ENCODE measurements at places on chromosomes 5 and 9.

- DNase-seq = no peak
Observed at GRCh38 chr5:140251527-140251973, 51.4 kb downstream of the PFDN1 start.

GRCh38 chr9:99602854-99603253, 218.8 kb upstream of the NR4A3 start:
- DNase-seq = no peak

GRCh38 chr9:74496819-74497747, at the start of gene RORB:
RORB (plus strand) TSS chr9:74497335; CDS start chr9:74497977, 642 bp downstream.
- DNase-seq = peak; percentile 67

DNA sequence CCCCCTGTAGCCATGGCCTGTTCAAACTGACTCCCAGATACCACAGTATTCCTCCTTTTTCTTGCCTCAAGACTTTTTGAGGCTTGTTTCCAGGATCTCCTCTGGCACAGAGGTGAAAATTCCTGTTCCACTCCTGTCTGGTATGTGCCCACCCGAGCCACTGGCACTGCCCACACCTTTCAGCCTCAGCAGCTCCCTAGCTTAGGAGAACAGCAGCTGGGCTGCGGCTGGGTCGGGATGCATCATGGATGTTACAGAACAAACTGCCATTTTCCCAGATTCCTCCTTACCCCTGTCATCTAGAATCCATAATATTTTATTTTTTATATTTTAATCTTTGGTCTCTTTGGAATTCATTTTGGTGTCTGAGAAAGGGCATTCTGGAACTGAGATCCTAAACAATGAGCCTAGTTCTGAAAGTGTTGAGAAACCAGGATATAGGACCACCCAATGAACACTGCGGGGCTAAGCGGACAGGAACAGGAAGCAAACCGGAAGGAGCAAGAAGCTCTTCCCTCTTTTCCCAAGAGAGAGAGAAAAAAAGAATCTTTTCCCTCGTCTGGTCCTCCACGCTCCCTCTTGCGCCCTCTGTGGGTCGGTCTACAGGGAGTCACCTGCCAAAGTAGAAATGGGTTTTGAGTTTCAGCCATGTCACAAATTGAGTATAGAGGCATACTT, 12.5 kb downstream of the OR2S2 start:
- DNase-seq = peak; percentile 61

DNA sequence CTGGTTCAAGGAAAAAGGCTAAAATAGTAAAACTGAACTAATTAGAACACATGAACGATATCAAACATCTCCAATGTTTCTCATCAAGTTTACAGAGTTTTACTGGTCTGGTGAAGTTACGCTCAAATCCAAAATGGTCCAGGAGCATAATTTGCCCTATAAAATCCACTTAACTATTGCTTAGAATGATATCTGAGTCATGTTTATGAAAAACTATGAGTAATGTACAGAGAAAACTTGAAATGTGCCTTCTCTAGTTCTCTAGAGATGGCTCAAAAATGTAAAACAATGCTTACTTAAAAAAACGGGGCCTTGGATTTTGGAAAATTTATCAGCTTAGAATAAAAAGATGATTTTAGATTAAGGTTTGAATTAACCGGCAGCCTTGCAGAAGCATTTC, 108.1 kb downstream of the FBXW11 start:
- no peak for DNase-seq

DNA sequence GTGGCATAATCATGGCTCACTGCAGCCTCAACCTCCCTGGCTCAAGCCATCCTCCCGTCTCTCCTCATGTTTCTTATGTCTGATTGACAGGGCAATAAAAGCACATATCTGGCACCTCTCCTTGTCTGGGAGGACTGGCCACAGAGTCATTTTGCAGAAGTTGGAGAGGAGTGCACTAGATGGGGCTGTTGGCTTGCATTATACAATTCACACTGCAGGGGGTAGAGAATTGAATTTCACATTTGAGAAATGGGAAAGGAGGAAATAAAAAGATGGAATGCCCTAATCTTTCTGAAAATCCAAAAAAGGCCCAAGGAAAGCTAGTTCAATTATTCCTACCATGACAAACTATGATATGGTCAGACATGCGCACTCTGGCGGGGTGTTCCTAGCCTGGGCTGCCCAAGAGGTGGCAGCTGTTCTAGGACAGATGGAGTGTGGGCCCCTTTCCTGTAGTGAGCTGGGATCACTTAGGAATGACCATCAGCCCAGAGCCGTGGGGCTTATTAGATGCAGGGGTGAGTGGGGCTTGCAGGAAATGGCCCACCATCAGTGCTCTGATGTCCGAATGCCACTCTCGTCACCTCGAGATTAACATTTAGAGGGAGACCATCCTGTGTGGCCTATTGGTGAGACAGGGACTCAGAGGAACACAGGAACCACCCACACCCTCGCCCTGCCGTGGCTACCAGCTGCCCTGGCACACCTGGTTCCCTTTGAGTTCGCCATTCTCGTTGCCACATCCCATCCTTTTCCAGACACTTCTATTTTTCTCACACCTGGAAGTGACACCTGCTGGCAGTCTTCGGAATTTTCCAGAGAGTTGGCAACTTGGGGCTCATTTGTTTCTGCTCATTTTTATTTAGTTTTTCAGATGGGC, 21.8 kb upstream of the ANKRD18A start:
- DNase-seq = peak; percentile 31

GRCh38 chr5:134911285-134912206, 6.6 kb downstream of the PCBD2 start:
- DNase-seq = no peak

DNA sequence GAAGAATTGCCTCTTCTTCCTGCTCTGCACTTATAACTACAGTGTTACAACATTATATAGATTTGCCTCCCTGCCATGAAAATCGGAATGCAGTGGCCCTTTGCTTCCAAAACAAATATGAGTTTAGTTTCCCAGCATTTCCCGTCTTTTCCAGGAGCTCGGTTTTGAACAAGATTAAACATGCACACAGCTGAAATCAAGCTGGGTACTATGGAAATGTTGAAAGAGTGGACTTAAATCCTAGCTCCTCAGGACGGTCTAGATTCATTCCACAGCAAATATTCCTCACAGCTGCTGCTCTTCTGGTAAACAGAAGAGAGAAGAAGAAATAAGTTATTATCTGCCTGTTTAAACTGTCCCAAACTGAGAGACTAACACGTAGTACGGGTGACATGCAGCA, 161.4 kb downstream of the PIK3R1 start:
- DNase-seq = no peak

DNA sequence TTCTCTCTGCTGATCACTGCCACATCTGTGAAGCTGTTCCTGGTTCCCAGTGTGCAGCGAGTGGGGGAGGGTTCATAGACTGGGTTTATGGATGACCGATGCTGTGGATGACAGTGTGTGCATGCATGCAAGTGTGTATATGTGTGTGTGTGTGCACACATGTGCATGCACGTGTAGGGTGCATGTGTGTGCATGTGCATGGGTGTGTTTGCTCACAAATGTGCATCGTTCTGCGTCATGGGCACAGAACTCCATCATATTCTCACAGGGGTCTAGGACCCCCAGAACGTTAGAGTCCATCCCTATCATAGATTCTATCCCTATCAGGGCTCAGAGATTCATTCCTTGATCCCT, 134.0 kb downstream of the PHF2 start:
- no peak for DNase-seq

- no peak for DNase-seq
Observed at GRCh38 chr5:68995845-68996545, 97.8 kb upstream of the SLC30A5 start.

DNA sequence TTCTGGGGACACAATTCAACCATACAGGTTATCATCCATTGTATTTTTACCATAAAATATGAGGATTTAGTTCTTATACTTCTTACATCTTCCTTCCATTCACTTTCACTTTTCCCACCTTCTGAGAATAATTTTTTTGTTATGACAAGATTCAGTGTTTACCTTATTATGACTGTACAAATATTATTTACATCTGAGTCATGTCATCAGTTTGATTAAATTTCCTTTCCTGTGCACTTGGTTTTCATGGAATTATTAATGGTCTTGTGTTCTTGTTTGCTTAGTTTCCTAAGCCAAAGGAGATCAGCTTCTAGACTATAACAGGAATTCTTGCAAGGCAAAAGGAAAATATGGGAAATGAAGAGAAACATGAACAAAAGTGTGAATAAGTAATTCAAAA, 366.5 kb downstream of the TMEM38B start:
- DNase-seq = no peak

DNA sequence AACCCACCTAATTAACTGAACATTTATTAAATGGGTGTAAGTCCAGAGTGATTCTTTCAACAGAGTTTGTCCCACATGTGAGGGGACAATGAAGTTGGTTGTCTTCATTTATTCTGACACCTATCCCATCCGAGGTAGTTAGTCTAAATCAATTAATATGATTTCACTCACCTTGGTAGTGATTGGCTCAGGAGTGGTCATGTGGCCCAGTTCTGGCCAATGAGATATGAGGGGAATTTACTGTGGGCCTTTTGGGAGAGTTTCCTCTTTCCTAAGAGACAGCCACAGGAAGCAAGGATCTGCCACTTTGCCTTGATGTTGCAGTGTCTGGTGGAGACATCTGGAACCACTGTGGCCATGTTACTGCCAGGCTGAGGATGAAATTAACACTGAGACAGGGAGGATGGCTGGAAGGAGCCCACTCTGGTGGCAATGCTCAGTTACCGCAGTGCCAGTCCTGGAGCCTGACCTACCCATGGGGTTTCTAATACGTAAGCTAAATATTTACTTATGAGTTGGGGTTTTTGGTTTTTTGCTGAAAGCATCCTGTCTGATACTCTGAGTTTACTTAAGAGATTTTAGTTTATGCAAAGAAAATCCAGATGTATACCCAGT, 118.6 kb downstream of the FGF18 start:
- no peak for DNase-seq

DNA sequence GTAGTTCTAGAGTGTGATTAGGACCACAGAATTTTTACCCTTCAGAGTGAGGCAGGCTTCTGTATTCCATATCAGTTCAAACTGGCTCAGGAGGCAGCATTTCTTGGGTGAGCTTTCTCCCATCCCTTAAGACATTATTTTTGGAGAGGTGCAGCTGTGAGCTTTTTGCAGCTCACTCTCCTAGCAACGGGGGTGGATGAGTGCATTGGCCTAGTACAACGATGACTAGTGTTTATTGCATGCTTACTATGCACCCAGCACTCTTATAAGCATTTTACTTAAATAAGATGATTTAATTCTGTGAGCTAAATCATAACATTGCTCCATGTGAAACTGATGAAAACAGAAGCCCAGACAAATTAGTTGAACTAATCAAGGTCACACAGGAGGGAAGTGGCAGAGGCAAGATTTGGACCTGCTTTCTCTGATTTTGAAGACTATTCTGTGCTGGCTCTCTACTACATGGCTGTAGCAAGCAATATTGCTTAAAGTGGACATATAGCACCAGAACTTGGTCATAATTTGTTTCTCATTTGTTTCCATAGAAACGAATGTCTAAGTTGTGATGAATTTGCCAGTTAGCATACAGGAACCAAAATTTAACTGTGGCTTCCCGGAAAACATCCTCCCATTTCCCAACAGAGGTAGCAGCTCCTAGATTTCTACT, 372.1 kb upstream of the RIOK2 start:
- DNase-seq = no peak

- no peak for DNase-seq
Observed at GRCh38 chr5:147658293-147658932, 124.1 kb downstream of the JAKMIP2 start.

DNA sequence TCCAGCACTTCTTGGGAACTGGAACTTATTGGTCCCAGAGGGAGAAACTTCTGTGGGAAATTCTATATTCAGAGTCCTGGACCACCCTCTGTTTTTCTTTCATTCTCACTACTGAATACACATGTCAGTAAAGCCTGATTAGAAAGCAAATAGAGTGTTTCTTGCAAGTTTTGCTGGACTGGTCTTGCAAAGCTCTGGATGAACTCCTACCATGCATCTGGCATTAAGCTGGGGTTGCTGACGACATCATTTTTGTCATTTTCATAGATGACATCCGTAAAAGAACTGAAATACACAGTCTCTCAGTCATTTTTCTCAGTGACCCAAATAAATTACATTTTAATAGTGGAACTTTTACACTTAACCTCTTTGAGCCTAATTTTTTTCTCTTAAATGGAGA, 283.2 kb downstream of the DMAC1 start:
- DNase-seq = no peak

- DNase-seq = no peak
Observed at GRCh38 chr5:6773342-6774035, 60.3 kb downstream of the TENT4A start.

DNA sequence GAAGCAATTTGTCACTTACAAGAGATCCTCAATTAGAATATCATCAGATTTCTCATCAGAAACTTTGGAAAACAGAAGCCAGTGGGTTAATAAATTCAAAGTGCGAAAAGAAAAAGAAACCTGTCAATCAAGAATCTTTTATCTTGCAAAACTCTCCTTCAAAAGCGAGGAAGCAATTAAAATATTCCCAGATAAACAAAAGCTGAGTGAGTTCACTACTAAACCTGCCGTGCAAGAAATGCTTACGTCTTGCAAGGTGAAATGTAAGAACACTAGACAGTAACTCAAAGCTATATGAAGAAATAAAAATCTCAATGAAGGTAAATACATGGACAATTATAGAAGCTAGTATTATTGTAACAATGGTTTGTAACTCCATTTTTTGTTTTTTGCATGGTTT, 62.8 kb upstream of the IL33 start:
- no peak for DNase-seq

GRCh38 chr9:27344776-27345175, 47.8 kb upstream of the EQTN start:
- no peak for DNase-seq

DNA sequence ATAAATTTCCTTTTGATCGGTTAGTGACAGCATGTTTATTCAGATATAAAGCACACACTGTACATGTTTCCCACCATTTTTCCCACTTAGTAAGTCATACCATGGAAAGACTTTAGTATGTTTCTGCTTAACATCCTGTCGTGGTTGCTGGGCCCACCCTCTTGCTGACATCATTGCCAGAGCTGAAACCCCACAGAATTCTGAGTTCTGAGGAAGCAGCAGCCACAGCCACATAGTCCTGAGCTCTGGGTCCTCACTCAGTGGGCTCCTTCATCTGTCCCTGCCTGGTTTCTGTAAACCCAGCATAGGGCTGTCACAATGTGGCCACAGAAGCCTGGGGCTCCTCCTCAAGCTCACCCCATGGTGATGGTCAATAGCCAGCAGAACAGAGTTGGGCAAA, 441.5 kb downstream of the ENC1 start:
- DNase-seq = no peak

DNA sequence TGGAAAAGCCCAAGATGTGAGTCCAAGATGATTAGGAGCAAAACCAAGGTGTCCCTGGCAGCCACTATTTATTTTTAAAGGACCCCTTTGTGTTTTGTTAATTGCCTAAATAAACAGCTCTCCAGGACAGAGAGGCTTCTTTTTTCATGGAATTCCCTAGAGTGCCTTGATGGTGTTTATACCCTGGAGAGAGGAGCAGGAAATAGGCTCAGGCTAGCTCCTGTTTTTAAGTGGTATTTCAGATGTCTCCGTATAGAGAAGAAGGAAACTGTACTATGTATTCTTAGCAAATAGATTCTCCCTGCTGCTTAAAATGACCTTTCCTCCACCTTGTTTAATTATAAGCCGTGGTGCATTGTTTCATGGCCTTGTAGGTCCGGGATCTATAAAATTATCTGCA, 292.4 kb downstream of the CD180 start:
- no peak for DNase-seq
